ENCODE measurements at places on chromosomes 7 and 10.

DNA sequence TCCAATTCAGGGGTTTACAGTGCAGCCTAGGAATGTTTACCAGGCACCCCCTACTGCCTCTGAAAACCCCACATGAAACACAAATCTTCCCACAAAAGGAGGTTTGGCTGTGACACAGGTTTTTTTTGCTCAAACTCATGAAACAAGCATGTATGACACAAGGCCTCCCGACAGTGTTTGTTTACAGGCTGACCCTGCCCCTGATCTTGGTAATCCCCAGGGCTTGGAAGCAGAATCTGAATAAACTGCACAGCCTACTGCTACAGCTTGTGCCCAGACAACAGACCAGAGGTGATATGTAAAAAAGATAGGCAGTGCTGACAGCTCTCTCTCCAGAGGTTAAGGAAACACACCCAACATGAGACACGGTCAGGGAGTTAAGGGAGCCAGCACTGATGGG, 184.2 kb downstream of the KMT2E start:
- peak; percentile 39 for DNase-seq

DNA sequence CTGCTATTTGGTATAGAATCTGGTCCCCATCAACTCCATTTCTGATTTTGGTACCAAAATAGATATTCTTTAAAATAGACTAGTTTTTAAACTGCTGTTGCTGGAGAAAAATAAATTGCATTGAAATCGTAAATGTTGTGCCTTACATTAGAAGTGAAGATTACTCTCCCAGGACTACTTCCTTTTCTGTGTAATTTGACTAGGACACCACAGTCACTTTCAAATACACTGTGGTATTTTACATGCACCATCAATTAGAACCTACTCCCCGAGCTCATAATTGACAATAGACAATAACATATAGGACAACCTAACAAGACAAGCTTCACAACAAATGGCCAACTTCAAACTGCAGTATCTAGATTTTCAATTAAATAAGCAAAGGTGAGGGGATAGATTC, 211.5 kb downstream of the DGKB start:
- DNase-seq, result no peak

- DNase-seq, result no peak
Observed at GRCh38 chr7:101669307-101669706, 40.2 kb upstream of the MYL10 start.

DNA sequence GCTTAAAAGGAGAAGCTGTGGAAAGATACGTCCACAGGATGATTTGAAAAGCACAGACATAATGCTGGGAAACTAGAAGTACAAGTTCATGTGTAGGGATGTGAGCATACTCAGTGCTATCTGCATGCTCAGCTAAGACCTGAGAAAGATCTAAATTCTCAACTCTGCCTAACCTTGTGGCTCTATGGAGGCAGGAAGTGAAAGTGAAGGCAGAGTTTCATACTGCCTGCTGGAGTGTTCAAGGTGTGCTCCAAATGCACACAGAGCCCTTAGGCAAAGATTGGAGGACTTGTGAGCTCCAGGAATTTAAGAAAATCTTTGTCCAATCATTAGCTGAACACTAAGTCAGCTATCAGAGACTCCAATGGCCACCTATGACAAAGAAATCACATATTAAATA, 190.9 kb downstream of the RNLS start:
- no peak for DNase-seq

DNA sequence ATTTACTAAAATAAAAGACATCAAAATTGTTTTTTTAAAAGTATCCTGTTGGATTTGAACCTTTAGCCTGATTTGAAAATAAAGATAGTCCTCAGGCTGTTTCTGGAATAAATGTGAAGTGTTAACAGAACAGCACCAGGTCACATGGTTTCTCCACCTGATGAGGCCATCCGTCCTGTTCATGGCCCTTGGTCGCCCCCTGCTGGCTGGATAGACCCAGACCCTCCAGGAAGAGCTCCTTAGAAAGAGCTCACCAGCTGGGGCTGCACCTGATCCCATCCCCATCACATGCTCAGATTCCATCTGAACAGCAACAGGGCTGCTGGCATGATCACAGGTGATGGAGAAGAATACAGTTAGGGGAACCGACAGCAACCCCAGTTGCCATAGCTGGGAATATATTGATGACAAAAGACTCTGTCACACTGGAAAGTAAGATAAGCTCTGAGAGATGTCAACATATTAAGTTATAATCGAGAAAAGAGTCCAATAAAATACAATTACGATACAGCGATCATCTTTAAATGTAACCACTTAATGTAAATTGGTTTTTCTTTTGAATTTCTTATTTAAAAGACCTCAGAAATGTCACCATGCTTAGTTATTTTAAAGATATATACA, 4.8 kb downstream of the OR2A14 start:
- DNase-seq, result peak; percentile 35

- no peak for DNase-seq
Observed at GRCh38 chr7:73519867-73520672, 2.0 kb downstream of the BAZ1B start.

- DNase-seq, result no peak
Observed at GRCh38 chr10:22704942-22705341, 9.4 kb downstream of the PIP4K2A start.

- no peak for DNase-seq
Observed at GRCh38 chr7:81704595-81704994, 65.3 kb downstream of the HGF start.

DNA sequence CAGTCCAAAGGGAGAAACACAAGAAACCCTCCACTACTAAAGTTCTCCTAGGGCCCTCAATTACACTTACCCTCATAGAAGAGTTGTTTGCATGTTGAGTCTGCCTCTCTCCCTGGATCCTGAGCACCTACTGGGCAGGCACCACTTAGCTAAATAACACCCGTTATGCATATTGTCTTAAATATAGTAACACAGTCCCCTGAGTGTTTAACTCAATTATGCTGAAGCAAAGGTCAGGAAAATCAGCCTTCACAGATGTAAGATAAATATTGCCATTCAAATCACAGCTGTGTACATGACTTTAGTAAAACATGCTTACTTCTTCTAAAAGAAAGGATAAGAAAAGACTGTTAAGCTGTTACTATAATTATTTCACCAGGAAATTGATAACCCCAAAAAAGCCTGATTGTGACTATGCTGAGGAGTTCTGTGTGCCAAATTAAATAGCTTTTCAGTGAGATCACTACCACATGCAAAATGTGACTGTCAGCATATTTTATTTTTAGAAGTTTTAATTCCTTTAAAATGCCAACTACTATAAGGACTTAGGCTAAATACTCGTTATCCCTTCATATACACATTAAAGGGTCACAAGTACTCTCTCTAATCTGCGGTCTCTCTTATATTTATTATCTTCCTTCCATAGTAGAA, 733.9 kb upstream of the PHF14 start:
- DNase-seq, result peak; percentile 55

Data from retinal pigment epithelial cell (primary cell).